Stimulated activated CD4-positive, alpha-beta T cell treated with anti-CD3 and anti-CD28 coated beads, TNF-alpha, amount 100 ng/mL, for 48 hours (primary cell): ENCODE measurements at places on chromosomes 11 and 22.
A peak's percentile ranks its signal among the peaks of the same experiment; 100 is the strongest.

- DNase-seq = no peak
Observed at GRCh38 chr22:39859903-39860588, 33.5 kb downstream of the ENTHD1 start.

DNA sequence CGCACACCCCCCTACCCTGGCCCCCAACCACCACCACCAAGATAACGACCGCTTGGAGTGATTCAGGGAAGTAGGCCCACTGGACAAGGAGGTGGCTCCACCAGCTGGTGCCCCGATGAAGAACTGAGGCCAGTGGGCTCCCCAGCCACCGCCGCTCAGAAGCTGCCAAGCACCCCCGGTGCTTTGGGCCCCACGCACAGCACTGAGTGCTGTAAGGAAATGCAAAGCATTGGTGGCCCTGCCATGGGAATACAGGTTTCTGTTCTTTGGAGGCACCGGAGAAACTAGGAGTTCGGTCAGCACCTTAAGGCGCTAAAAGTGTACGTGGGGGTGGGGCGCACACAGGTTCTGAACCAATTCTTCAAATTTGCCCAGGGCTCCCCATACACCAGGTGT is 664 bp upstream of the PRSS23 start:
- DNase-seq = no peak

- no peak for DNase-seq
Observed at GRCh38 chr11:95699631-95700470, 89.7 kb downstream of the FAM76B start.

GRCh38 chr11:12141283-12141682 is 30.9 kb downstream of the MICAL2 start:
- DNase-seq = no peak

- peak; percentile 82 for DNase-seq
Observed at GRCh38 chr22:24427500-24428164, at the start of gene ADORA2A. TSS of gene ADORA2A (plus strand) at chr22:24427599. CDS start at chr22:24433405, 5,806 bp downstream.
